ENCODE measurements at places on chromosomes 3 and 15. TPM values are rescaled to one million over a fixed set of nuclear protein-coding genes. Genes with fewer than 3 reads are reported as not detected.

- DNase-seq: peak; percentile 91
Measured at GRCh38 chr3:194270627-194271459, 80.3 kb downstream of the CPN2 start.

- no peak for DNase-seq
Measured at GRCh38 chr3:143963946-143964345, 7.7 kb upstream of the DIPK2A start.

DNA sequence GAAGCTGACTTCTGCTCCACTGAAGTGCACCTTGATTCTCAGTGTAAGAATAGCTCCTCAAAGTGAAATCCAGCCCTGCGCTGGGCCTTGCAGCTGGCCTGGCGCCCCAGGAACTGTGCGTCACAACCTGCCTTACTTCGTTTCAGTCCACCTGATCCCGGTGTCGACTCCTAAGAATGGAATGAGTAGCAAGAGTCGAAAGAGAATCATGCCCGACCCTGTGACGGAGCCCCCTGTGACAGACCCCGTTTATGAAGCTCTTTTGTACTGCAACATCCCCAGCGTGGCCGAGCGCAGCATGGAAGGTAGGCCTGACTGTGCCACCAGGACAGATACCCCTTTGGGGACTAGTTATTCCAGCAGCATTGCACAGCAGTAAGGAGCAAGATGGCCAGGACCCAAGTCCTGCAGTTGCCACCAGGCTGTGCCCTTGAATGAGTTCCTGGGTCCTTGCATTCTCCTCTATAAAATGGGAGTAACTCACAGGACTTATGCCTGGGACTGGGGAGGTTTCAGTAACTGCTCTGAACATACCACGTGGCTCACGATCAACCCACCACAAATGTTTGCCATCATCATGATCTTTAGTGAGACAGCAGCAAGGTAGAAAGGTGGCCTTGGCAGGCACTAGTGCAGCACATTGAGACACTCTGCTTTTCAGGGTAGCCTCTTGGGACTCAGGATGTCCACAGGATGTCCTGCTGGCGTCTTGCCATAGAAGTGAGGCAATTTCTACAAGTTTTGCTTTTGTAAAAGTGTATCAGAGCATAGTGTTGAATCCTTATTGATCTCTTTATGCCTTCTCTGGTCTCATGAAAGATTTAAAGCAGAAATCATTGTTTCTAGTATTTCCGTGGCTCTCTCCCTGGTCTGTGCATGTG, 46.8 kb downstream of the PXYLP1 start:
- DNase-seq: no peak

- no peak for DNase-seq
Measured at GRCh38 chr3:143657391-143657790, 190.9 kb downstream of the SLC9A9 start.

Gene CKMT1B
- not detected for total RNA-seq

Measured in heart left ventricle (tissue), 16 donors.